Nasal cavity respiratory epithelium epithelial cell of viscerocranial mucosa (primary cell): ENCODE measurements at places on chromosomes 7 and 10. TPM values are rescaled to one million over a fixed set of nuclear protein-coding genes. Genes with fewer than 3 reads are reported as not detected.

SP8 gene
- 0.34 and 1.1 TPM in 2 replicates for total RNA-seq

CHST3 gene
- 18.8 and 55.2 TPM in 2 replicates for total RNA-seq

ACSM6 gene
- total RNA-seq = not detected in 2 replicates

GIMAP1 gene
- total RNA-seq = not detected in 2 replicates

TBRG4 gene
- total RNA-seq = 89.9 and 109 TPM in 2 replicates

ATE1 gene
- 28.4 and 30.5 TPM in 2 replicates for total RNA-seq

PTN gene
- total RNA-seq = under 0.01 and 0.07 TPM in 2 replicates

OR6B1 gene
- not detected in 2 replicates for total RNA-seq
